ENCODE measurements at places on chromosomes 7 and 10. TPM values are rescaled to one million over a fixed set of nuclear protein-coding genes. Genes with fewer than 3 reads are reported as not detected.

DNA sequence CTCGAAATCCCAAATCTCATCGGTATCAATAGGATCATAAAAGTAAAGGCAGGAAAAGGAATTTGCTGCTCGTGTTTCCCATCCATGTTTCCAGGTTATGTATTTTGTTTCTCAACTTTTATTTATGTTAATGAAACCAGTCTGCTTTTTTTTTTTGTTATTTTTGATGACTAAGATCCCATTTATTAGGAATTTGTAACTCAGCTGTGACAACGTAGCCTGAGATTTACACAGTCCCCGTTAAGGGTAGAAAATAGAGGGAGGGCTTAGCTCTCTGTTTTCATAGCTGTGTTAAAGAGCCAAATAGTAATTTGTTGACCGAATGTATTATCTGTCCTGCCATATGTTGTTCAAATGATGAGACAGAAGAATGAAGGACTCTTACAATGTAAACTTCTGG, 164.0 kb downstream of the MGMT start:
- DNase-seq = no peak

OR6B1 gene
- total RNA-seq = not detected

- DNase-seq = no peak
These were observed 523.4 kb upstream of the PFKP start for GRCh38 chr10:2543974-2544373.

ACSM6 gene
- not detected for total RNA-seq

DNA sequence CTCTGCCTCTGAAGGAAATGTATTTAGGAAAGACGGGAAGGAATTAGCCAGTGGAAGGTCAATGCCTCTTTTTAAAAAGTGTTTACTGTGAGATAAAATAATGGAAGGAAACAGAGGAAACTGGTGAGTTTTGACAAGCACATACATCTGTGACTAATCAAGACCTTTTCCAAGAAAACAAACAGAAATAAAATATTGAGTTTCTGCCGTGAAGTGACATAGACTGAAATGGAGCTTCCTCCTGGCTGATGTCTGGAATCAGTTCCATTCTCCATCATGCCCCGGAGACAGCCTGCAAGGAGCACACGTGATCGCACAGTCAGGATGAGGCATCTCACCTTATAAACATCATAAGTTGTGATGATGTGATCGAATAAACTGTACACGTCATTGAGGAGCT, 30.7 kb downstream of the TECTB start:
- DNase-seq = no peak

- no peak for DNase-seq
These were observed 36.0 kb downstream of the NRCAM start for GRCh38 chr7:108419961-108420908.

DNA sequence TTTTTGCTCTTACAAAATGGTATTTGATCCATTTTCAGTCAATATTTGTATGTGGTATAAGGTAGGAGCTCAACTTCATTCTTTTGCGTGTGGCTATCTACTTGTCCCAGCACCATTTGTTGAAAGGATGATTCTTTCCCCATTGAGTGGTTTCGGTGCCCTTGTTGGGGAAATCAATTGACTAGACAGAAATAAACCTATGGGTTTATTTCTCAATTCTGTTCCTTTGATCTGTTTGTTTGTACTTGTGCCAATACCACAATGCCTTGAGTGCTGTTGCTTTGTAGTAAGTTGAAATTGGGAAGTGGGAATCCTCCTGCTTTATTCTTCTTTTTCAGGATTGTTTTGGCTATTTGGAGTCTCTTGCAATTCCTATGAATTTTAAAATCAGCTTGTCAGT, 41.0 kb downstream of the SNX10 start:
- DNase-seq = no peak

DNA sequence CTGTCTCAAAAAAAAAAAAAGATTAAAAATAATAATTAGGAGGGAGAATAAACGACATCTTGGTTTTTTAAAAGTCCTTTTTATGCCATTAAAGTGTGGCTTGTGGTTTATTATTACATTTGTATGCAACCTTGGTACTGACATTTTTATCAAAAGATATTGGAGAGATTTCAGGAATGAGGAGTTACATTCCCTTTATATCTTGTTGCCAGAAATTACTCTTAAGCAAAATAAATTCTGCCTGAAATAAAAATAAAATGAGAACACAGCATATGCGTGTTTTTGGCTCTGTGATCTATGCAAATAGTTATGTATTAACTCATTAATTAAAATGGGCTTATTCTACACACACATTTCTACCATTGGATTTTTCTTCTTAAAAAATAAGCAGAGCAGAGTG, 202.4 kb downstream of the BICC1 start:
- no peak for DNase-seq

ST8SIA6 gene
- total RNA-seq = 0.30 TPM

DNA sequence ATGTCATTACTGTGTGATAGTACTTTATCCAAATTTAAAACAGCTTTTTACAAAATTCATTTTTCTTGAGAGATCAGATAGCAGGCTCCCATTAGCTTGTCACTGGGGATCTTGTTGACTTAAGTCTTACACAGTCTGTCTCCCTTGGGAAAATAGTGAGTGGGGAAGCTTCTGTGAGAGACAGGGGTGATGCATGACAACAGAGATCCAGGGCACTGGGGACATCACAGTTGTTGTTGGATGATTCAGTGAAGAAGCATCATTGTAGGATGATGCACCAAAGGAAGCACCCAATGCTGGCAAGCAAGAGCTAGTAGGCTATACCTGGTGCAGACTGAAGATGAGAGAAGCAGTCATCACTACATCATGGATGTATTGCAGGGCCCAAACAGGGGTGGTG, 284.7 kb downstream of the HDAC9 start:
- no peak for DNase-seq

GRCh38 chr10:9992661-9993060, 1025.0 kb upstream of the CELF2 start:
- no peak for DNase-seq

FAM237B gene
- not detected for total RNA-seq

KIF20B gene
- 58.4 TPM for total RNA-seq

SORCS1 gene
- total RNA-seq = not detected

KCNMA1 gene
- total RNA-seq = 0.55 TPM

DNA sequence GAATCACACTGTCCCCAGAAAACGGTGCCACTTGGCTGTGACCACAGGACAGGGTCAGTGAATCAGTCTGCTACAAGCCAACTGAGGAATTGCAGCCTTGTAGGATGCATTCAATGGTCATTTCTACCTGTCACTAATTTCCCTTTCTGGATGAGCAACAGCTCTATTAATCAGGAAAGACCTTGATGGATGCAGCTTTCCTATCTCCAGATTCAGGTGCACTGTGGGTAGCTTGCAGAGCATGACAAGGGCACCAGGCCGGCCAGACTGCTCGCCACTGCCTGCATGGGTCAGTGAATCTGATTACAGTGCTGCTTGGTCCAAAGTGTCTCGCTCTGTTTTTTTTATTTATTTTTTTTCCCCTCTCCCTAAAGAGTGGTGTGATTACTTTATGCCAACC, 506.8 kb upstream of the AUTS2 start:
- no peak for DNase-seq

- DNase-seq = no peak
These were observed 79.9 kb downstream of the ZMIZ1 start for GRCh38 chr10:79148452-79149344.

NANOS1 gene
- total RNA-seq = 0.37 TPM

- peak; percentile 4 for DNase-seq
These were observed 86.9 kb downstream of the MPP7 start for GRCh38 chr10:28215930-28216329.

AGAP5 gene
- 11.5 TPM for total RNA-seq

PCLO gene
- total RNA-seq = 0.02 TPM

- no peak for DNase-seq
These were observed 5.7 kb downstream of the C10orf67 start for GRCh38 chr10:23338886-23339285.

GRCh38 chr7:2007551-2007950, 225.2 kb downstream of the MAD1L1 start:
- DNase-seq = no peak

NOS3 gene
- total RNA-seq = 8.1 TPM

- DNase-seq = no peak
These were observed 156.5 kb upstream of the HDAC9 start for GRCh38 chr7:18338910-18339523.

GRCh38 chr10:89256340-89256739, 4.8 kb upstream of the LIPA start:
- DNase-seq = no peak

- no peak for DNase-seq
These were observed 58.9 kb downstream of the LRGUK start for GRCh38 chr7:134186027-134186426.

DNA sequence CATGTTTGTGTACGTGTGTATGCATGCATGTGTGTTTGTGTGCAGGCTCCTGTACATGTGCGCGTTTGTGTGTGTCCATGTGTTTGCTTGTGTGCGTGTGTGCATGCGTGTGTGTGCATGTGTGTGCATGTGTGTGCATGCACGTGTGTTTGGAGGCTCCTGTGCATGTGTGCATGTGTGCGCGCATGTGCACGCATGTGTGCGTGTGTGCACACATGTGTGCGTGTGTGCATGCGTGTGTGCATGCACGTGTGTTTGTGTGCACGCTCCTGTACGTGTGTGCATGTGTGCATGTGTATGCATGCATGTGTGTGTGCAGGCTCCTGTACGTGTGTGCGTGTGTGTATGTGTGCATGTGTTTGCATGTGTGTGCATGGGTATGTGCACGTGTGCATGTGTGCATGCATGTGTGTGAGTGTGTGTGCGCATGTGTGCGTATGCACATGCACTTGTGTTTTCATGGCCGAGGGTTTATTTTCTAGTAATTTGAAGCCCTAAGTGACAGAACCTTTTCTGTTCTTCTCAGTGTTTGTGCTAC, 59.2 kb downstream of the INPP5A start:
- no peak for DNase-seq

PSD gene
- total RNA-seq = 8.6 TPM

GRCh38 chr10:127896590-127896989, 3.8 kb upstream of the CLRN3 start:
- no peak for DNase-seq

- no peak for DNase-seq
These were observed 191.7 kb upstream of the MTPN start for GRCh38 chr7:136168821-136169220.

GRCh38 chr7:953547-954327, 743 bp downstream of the ADAP1 start:
- no peak for DNase-seq

DNA sequence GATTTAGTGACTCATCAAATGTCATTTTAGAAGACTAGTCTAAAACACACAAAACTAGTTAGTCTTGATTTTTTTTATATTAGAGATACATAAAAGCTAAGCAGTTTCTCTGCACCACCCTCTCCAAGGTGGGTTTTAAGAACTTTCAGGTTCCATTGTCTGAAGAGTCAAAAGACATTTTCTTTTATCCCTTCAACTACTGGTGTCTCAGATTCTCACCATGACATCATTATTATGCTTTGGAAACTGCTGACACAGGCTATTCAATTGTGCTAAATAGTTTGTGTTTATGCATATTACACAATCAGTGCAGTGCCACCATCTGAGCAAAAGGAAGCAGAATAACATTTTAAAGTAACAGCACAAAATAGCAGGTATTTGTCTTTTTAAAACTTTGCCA, 52.2 kb downstream of the IGF2BP3 start:
- DNase-seq = no peak

GRCh38 chr10:88838766-88839350, 12.8 kb downstream of the ANKRD22 start:
- DNase-seq = no peak

- no peak for DNase-seq
These were observed 113.0 kb downstream of the CCDC3 start for GRCh38 chr10:12888470-12888869.

DNA sequence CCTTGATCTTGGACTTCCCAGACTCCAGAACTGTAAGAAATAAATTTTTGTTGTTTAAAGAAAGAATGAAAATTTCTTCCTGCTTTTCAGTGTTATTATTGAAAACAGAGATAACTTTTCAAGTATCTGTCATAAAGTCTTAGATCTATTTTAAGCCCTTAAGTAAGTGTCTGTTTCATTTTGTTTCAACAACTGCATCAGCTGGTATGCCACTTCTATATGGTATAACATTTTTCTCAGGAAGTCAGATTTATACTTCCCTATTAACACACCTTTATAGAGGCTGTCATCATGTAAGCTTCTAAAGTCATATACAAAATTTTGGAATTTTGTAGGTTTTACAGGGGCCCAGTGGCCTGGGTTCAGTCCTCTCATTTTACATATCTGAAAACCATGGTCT, 24.4 kb downstream of the RALA start:
- DNase-seq = no peak

MYO1G gene
- total RNA-seq = 606 TPM

- no peak for DNase-seq
These were observed 70.1 kb downstream of the IMMP2L start for GRCh38 chr7:111492234-111492633.

OR2A12 gene
- total RNA-seq = not detected

DNA sequence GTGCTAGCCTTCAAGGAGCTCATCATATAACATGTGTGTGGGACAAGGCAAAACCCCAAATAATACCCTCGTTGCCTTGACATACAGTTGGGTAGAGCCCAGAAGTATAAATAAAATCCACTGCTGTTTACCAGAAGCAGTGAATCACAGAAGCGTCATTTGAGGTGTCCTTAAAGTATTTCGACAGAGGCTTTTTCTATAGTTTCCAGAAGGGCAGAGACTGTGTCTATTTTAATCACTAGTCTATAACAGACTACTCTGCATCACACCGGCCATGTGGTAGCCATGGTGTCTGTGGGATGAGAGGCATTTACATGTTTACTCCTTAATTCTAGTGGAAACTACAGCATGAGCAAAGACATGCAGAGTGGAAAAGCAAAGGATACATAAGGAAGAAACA, 131.3 kb downstream of the CTTNBP2 start:
- no peak for DNase-seq

DNA sequence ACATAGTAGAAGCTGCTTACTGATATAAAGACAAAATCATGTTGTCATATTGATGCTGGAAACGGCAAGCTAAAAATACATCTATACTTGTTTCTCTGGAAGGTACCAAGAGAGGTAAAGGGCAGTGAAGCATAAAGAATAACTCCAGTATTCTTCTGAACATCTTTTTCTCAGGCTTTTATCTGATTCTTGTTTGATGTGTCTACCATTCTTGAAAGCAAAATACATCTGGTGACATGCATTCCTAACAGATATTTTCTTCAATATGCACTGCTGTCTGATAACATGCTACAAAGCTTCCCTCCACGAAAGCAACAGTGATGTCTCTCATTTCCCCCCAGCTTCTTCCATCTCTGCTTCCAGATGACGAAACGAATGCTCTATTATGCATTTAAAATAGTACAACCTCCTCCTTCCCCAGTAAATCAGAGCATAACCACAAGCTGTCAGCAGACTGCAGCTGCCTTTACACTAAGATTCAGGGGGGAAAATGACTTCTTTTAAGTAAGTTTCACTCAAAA, 100.8 kb downstream of the ARHGAP21 start:
- DNase-seq = no peak

ELFN1 gene
- not detected for total RNA-seq
